Pancreas (tissue), 10 donors: ENCODE measurements at places on chromosomes 5 and 9. TPM values are rescaled to one million over a fixed set of nuclear protein-coding genes. Genes with fewer than 3 reads are reported as not detected.
A peak's percentile ranks its signal among the peaks of the same experiment; 100 is the strongest.

GRCh38 chr5:117487556-117487955 lies 912.9 kb upstream of the SEMA6A start:
- no peak for DNase-seq

GRCh38 chr5:10946050-10946449 lies 185.0 kb upstream of the DAP start:
- DNase-seq: no peak

- no peak for DNase-seq
These were observed 6.3 kb downstream of the ARL15 start for GRCh38 chr5:54304040-54304439.

DNA sequence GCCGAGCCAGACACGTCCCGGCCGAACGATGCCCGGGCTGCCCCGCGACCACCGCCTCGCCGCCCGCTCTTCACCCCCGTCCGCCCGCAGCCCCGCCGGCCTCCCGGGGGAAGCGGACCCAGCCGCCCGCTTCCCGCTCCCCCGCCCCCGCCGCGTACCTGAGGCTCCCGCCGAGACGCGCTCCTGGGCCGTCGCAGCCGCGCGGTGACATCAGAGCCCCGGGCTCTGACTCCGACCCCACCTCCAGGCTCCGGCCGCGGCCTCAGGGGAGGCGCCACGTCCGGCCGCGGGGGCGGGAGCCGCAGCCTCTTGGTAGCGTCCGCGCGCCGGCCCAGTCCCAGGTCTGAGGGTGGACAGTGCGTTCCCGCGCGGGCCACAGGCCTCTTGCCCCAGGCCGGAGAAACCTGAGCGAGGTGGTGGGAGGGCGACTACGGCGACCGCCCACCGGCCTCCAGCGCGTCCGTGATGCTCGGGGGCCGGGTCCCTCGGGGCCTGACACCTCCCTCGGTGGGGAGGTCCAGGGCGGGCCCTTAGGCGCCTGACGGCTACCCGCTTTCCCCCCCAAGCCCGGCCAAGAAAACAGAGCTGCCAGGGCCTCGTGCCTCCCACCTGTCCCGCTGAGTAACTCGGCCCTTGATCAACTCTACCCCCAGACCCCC lies at the start of gene SHROOM1:
TSS of gene SHROOM1 (minus strand) at position 212 of the 659 bp plus-strand sequence. CDS start 4,507 bp downstream, outside the sequence.
- peak; percentile 91 for DNase-seq

GRCh38 chr5:131846536-131846935 lies 49.7 kb upstream of the FNIP1 start:
- no peak for DNase-seq

DNA sequence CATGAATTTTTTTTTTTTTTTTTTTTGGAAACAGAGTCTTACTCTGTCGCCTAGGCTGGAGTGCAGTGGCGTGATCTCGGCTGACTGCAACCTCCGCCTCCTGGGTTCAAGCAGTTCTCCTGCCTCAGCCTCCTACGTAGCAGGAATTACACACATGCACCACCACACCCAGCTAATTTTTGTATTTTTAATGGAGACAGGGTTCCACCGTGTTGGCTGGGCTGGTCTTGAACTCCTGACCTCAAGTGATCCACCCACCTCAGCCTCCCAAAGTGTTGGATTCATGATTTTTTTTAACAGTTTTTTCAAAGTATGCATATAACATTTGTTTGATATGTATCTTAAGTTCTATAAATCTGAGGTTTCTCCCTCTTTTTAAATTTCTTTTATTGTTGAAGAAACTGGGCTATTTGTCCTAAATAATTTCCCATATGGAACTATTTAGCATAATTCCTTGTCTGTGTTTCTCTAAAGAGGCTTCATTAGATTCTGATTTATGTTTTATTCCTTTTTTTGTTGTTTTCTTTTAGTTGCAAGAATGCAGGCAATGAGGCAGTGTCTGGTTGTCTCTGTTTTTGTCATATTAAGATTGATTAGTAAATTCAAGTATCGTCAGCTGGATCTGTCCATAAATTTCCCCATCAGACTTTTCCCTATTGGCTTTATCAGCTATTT lies 16.4 kb downstream of the RARS1 start:
- DNase-seq: no peak

DNA sequence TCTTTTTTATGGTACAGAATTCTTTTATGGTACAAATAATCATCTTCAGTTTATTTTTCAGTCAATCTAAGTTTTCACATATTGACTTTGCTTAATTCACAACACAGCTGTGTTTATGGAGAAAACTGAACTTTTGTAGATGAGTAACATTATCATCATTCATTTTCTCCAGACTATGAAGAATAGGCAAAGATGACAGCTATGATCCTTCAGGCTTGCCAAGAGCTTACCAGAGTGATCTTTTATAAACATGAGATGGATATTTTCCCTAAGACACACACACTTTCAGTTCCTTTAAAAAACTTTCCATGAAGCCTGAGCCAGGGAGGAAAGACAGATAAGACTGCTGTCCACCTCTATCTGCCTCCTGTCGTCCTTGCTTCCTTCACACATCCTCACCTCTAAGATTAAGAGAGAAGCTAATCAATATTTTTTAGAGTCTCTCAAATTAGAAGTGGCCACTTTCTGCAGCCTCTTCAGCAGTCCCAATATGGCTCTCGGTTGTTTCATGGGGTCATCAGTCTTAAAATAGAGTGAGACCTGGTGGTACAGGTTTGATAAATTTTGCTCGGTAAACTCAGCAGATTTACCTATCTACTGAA lies 108.1 kb upstream of the SLC27A6 start:
- DNase-seq: no peak

GRCh38 chr5:109411627-109412026 lies 1.9 kb upstream of the PJA2 start:
- DNase-seq: no peak

- DNase-seq: no peak
These were observed 671 bp downstream of the RGS14 start for GRCh38 chr5:177358370-177358819.

DNA sequence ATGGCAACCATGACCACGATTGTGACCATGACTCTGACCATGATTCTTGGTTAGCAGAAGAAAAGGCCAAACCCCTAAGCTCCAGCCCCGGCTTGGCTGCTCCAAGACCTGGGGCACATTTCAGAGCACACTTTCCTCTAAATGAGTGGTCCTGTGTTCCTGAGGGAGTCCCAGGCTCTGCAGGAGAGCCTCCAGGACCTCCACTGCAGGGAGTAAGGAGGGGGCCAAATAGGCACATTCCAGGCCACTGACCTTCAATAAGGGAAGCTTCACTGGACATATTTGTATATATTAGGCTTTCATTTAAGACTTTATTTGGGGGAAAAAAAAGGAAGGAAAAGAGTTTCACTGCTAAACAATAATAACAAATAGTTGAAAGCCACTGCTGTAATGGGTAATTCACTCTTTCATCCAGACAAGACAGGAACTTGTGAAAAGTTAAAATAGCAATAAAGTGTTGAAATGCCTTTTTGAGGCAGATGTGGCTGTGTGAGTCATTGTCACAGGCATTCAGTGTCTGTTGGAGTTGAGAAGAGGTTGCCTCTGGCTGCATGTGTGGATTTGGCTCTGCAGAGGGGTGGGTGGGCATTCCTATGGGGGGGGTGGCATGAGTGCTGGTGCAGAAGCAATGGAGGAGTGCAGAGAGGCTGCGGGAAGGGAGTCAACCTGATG lies 63.9 kb upstream of the TGFBR1 start:
- DNase-seq: no peak

- DNase-seq: no peak
These were observed 338.3 kb downstream of the RAB3C start for GRCh38 chr5:58921159-58921558.

DNA sequence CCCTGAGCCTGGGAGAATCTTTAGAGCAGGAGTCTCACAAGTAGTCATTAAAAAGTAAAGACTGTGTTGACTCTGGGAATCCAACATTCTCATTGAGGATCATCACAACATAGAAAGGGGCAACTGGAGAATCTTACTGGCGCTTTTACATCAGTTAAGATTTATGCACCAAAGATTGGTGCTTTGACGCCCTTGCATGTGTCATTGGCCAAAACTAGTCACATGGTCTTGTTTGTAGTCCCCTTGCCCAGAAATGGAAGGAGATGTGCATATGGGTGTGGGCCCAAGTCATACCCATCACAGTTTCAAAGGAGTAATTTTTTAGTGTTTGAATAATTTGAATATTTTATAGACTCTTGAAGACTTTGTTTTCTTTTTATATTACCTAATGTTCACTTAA lies 228.2 kb downstream of the PRR16 start:
- no peak for DNase-seq

DNA sequence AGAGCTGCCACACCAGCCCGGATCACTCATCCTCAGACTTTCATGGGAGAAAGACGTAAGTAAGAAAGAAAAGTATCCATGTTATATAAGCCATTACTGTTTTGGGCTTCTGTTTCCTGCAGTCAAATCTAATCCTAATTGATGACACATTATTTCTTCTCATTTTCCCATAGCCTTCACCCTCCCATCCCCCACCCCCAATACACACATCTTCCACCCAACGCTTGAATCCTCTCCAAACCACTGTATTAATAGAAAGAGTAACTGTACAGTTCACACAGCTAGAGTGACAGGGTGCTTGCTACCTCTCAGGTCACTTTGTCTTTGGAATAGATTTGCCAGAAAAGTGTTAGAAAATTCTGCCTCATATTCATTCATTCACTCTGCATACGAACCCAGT lies 69.3 kb upstream of the IL17B start:
- no peak for DNase-seq

- DNase-seq: no peak
These were observed 15.7 kb upstream of the SLC1A3 start for GRCh38 chr5:36590513-36591286.

- DNase-seq: no peak
These were observed 37.7 kb downstream of the FAM13B start for GRCh38 chr5:137995077-137995748.

- no peak for DNase-seq
These were observed 12.8 kb upstream of the TEX48 start for GRCh38 chr9:114694719-114695269.

GRCh38 chr5:158142156-158142555 lies 283.2 kb upstream of the CLINT1 start:
- no peak for DNase-seq

GRCh38 chr5:64969578-64969977 lies 200.8 kb downstream of the CWC27 start:
- DNase-seq: no peak

- DNase-seq: no peak
These were observed 69.8 kb upstream of the CNTLN start for GRCh38 chr9:17065062-17065461.

GRCh38 chr9:124183772-124184171 lies 74.0 kb upstream of the NEK6 start:
- no peak for DNase-seq

DNA sequence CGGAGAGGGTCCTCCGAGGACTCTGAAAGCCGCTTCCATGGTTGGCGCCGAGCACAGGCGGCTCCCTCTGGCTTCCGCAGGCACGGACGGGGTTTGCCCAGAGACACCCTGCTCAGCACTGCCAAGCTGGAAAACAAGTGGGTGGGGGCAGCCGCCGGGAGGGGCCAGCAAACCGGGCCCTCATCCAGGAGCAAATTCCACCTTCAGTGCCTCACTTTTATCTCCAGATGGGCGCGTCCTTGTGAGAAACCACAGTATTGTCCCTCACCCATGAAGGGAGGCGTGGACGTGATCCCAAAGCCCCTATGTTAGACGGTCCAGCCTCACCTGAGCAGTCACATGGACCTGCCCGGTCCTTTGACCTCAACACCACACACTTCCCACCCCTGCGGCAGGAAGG lies 29.0 kb downstream of the MED10 start:
- DNase-seq: no peak

- DNase-seq: no peak
These were observed 276.1 kb downstream of the ARHGAP26 start for GRCh38 chr5:143046314-143046713.

GRCh38 chr9:76394960-76395252 lies 680 bp upstream of the RFK start:
- DNase-seq: peak; percentile 53

DNA sequence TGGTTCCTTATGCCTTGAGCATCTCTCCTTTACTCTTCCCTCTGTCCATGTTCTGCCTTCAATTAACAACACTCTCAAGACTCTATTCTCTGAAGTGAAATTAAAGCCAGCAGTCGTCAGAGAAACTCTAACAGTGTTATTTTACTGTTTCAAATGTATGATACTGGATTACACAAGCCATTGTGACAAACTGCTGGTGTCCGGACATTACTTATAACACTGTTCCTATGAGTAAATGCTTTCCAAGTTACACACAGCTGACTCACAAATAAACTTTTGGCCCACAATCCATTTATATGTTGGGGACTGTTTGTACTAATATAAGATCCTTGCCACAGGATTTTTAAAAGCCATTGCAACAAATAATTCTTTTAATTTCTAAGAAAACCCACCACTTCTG lies 63.2 kb upstream of the GHR start:
- no peak for DNase-seq

DNA sequence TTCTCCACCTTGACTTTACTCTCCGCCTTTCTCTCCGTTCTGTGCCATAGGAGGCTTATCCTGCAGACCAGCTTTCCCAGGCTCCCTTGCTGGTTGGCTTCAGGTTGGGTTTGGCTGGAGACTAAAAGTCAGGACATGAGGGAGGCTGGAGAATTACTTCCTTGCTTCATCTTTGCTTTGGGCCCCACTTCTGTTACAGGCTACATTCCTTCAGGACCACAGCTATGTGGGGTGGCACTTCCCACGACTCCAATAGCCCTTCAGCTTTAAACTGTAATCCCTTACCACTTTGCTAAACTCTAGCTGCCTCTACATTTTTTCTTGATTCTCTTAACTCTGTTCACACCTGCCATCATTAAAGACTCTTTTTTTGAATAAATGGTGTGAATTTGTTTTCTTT lies 186.7 kb upstream of the NR4A3 start:
- DNase-seq: no peak

DNA sequence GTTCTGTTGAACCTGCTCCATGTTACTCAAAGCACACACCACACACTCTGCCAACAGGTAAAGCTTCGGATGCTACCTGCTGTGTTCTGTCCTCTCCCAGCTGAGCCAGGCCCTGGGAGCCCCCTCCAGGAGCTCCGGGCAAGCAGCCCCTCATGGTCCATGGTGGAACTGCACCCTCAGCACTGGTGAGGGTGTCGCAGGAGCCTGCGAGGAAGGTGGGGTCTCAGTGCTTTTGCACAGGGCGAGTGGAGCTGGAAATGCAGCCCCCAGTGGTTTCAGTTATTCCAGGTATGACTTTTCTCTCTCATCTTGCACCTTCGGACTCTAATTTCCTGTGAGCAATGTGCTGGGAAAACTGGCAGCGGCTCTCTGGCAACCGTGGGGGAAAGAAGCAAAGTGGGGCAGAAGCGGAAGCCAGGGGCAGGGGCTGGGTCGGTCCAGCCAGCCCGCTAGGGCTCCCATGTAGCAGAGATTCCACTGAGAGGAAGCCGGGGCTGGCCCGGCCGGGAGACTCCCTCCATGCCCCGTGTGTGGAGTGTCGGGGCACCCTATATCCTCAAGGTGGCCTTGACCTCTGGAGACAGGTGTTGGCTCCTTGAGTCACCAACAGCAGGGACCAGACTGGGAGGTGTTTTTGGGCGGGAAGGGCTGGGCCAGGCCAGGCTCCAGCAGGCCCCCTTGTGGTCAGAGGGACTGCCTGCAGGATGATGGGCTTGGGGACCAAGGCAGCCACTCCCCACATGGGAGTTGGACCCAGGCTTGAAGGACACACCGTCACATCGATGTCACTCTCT lies 75.6 kb upstream of the PRSS3 start:
- no peak for DNase-seq

Gene DEPDC1B
- 0.11 TPM for polyA plus RNA-seq

Gene OTP
- not detected for polyA plus RNA-seq

Gene CNTFR
- polyA plus RNA-seq: 2.5 TPM

Gene PCDHGA7
- 1.3 TPM for polyA plus RNA-seq

Gene TRIM14
- 1.2 TPM for polyA plus RNA-seq

Gene CTXN3
- polyA plus RNA-seq: not detected

Gene NRARP
- 2.7 TPM for polyA plus RNA-seq

Gene UGCG
- polyA plus RNA-seq: 14.3 TPM
